ENCODE measurements at places on chromosomes 16 and 17.

GRCh38 chr17:82243648-82244412 is 15.0 kb downstream of the SLC16A3 start:
- DNase-seq, result no peak

GRCh38 chr17:6713918-6714271 is 726 bp upstream of the SLC13A5 start:
- no peak for DNase-seq

- no peak for DNase-seq
Measured at GRCh38 chr17:81488276-81488860, 24.2 kb downstream of the ACTG1 start.

GRCh38 chr17:14308636-14308964 is 7.7 kb downstream of the HS3ST3B1 start:
- DNase-seq, result no peak

- DNase-seq, result no peak
Measured at GRCh38 chr17:3921502-3922319, 5.4 kb upstream of the P2RX1 start.

- DNase-seq, result no peak
Measured at GRCh38 chr16:72833969-72834368, 214.0 kb downstream of the ZFHX3 start.
